ENCODE measurements at places on chromosomes 7 and 10.

DNA sequence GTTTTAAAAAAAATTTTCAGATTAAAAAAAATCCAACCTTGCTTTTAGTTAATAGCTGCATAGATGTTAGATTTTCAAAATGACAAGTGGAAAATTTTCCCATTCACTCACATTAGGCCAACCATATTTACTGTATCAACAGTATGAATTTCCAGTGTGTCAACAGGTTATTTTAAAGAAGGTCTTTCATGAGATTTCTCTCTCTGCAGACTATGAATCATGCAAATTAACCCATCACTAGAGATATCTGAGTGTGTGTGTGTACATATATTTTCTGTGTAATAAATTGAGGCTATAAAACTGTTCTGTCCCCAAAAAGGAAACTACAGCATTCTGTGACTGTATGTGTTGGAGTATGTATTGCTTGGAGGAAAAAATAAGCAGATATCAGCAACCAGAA lies 305.6 kb downstream of the ARL4A start:
- DNase-seq = no peak

DNA sequence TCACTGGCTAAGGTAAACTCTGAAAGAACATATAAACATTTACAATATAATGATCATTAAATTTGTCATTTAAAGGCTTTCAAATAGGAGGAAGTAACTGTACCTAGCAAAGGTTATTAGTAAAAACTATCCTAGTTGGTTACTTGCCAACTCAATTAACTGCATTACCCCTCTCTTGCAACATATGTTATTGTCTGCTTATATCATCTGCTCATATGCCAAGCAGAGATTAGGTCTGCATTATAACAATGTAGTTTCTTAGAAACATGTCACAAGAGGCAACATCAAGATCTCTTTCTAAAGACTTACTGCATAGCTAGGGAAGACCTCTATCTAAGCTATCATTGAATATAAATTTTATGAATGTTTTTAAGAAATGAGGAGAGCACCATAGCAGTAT lies 132.5 kb downstream of the RELN start:
- no peak for DNase-seq

- DNase-seq = no peak
Observed at GRCh38 chr10:51786684-51787035, 87.3 kb upstream of the CSTF2T start.

GRCh38 chr10:88116971-88117626 lies 253.7 kb downstream of the PTEN start:
- no peak for DNase-seq

DNA sequence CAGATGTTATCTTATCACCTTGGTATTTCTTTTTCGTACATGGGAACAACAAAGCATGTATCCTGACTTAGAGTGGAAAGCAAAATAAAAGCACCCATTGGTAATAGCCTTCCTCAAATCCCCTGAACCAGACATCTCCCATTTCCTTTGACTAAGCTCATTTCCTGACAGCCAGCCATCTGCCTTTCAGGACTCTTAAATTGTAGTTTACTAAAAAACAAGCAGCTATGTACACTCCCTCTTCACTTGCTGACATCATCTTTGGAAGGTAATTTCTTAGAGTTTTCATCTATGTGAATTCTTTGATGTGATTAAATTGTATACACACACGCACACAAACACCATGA lies 40.7 kb downstream of the ARL4A start:
- DNase-seq = no peak

- DNase-seq = no peak
Observed at GRCh38 chr10:118960157-118961090, 69.1 kb upstream of the NANOS1 start.

- DNase-seq = no peak
Observed at GRCh38 chr7:135756191-135756590, 7.6 kb upstream of the FAM180A start.

DNA sequence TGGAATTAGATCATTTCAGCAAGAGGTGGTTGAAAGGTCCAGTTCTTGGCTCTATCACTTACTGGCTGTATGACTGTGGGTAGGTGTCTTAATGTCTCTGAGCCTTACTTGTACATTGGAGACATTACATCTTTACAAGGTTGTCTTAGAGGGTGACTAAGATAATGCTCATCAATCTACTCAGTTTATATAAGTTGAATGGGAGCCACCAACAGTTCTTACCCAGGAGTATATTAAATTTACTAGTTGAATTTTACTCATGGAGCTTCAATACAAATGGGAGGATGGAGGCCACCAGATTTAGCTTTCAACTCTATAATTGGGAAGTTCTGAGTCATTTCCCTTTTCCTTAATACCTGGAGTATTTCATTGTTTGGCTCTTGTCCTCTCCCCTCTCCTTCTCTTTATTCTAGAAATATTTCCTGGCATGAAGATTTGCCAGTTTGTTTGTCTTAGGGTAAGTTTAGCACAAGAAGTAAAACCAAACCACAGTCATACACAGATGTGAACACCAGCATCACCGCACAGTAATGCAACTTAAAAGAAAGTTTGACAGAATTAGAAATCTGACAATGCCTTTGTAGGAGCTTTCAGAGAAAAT lies 222.8 kb downstream of the LRMDA start:
- no peak for DNase-seq

DNA sequence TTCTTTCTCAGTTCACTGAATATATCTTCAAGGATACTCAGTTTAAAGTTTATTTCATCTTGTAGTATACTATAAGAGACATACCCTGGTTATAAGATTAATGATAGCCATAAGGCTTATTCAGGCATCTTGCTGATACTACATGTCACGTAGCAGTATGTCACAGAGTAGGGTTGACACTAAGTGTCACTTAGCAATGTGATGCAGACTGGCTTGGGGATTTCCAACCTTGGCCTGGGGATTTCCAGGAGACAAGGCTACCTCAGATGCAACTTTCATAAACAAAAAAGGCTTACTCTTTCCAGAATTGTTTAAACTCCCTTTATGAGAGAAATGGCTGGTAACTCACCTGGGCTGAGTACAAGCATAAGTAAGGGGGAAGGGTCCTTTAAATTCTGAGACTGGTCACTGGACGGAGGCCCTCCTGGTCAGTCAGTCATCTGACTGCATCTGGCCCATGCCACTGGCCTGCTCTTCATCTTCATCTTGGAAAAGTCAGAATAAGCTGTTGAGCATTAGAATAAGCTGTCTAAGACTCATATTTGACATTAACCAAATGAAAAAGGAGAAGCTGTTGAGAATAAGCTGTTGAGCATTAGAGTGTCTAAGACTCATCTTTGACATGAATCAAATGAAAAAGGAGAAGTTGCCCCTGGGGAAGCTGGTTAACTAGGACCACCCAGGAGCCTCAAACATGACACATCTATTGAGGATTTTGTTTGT lies 9.5 kb downstream of the SLC13A1 start:
- DNase-seq = no peak

- no peak for DNase-seq
Observed at GRCh38 chr7:112546723-112547513, 66.1 kb downstream of the LSMEM1 start.

DNA sequence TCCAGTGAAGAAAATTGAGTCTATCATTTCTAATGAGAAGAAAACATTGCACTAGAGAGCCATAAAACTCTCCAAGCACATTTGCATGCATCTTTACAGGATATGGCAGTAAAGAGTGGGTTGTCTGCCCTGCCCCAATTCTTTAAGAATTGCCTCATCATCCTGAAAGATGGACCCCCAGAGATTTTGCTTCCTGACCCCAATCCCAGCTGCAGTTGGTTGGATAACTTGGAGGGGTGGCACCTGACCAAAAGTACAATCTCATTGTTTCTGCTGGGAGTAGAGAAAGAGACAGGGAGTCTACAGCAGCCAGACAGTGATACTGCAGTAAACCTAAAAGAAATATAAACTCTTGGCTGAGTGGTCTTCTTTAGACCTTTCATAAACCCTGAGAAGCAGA lies 49.1 kb upstream of the ADCY1 start:
- no peak for DNase-seq

- no peak for DNase-seq
Observed at GRCh38 chr10:75950307-75950706, 518.9 kb downstream of the LRMDA start.

DNA sequence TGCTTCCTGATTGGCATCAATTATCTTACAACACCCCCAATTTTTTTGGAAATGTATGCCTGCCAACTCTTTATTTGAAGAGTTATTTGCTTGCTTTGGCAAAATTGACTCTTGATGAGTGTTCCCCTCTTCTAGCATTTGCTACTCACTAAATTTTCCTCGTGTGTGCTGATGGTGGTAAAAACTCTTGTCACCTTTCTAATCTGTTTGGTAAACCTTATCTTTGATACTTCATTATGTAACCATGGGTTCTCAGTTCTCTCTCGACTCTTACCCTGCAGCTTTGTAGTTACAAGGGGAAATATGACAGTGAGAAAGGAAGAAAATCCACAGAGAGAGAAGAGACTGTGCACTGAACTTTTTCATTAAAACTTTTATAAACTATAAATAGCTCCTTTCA lies 102.5 kb downstream of the CDK14 start:
- DNase-seq = no peak

GRCh38 chr7:2521952-2522591 lies 2.5 kb downstream of the LFNG start:
- DNase-seq = no peak

- no peak for DNase-seq
Observed at GRCh38 chr10:3896161-3896560, 111.2 kb upstream of the KLF6 start.

DNA sequence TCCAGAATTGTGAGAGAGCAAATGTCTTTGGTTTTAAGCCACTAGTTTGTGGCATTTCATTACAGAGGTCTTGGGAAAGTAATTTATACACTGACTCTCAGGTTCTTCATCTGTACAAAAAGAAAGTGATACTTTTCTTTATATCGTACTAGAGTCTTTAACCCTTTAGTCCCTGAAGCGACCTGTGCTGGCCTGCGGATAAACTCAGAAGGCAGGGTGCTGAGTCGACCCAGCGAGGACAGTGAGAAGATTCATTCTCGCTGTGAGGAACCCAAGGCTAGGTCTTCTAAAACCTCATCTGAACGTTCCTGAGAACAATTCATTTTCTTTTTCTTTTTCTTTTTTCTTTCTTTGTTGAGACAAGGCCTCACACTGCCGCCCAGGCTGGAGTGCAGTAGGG lies 514.2 kb upstream of the MGMT start:
- no peak for DNase-seq

- no peak for DNase-seq
Observed at GRCh38 chr10:3475367-3475766, 302.8 kb upstream of the PITRM1 start.

DNA sequence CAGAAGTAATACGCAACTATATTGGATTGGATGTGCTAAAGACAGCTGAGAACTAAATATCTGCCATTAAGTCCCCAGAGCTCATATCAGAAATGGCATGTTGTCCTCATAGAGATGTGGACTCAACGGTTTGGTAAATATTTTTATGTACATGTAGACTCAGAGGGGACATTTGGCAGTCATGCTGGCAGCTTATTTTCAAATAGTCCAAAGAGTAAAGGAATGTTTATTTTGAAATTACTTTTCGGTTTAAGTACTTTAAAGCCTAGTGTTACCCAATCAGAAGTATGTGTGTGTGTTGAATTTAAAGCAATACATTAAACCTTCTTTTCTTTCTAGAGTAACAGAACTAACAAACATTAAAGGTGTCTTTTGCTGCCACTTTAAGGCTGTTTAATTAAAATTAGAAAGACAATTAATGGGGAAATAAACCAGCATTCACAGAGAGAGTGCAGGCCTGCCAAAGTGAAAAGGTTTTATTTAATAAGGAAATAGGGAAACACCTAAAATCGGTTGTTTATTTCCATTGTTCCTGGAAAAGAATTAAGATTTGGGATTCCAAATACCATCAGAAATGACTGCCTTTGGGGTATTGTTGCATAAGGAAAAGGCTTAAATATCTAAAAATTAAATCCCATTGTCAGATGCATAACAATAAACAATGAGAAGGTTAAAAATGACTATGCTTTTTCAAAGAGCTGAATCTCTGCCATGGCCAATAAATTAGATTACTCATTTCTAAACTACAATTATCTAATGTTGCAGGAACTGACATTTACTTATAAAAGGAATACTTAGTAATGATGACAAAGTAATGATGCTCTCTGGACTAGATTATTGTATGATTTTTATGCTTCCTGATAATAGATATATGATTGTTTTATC lies 113.4 kb upstream of the AHR start:
- no peak for DNase-seq

DNA sequence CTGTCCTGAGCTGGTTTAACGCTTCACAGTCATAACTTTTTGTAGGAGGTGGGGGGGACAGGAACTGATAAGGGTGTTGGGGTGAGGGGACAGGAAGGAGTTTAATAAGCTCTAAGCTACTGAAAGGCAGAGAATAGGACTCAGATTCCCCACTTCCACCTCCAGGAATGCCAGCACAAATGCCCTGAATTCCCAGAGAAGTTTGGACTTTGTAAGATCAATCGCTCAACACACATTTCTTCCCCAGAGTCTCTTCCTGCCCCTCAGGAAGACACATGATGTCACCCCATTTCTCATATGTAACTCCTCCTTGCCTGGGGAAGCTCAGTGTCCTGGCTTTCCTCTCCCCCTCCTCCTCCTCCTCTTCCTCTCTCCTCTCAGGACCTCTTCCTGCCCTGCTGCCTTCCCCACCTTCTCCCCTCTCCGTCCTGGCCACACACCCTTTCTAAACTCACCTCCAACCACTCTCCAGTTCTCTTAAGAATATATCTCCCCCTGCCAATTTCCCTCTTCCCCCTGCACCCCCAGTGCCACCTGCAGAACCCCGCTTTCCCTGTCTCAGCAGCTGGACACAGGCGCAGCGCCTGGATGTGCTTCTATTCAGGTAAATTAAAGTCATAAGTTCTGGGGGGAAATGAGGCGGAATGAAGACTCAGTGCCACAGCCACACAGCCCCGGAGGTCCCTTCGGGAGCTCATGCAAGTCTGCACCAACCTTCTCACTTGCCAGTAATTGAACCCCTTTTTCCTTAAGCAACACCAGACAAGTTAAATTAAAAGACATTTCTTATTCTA lies 5.3 kb upstream of the LOXL4 start:
- no peak for DNase-seq

DNA sequence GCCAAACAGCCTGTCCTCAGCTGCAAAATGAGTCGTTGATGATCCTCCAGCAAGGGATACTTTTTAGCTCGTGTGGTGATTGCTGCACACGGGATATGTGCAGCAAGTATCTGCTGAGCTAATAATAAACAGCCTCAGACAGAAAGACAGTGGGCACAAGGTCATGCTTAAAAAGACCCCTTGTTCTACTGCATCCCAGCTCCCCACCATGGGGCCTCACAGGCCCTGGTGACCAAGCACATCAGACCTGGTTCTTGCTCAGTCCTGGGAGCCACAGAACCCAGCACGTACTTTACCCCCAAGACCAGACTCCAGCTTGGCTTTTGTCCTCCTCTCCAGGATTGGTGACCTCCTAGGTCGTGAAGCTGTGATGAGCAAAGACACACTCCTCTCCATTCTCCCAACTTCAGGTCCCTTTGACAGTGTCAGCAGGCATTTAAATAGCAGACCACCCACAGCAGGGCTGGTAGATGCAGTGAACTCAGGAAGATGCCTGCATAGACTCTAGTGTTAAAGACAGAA lies 50.5 kb downstream of the EGFR start:
- DNase-seq = no peak

GRCh38 chr10:119153661-119154060 lies 11.9 kb downstream of the SFXN4 start:
- no peak for DNase-seq

GRCh38 chr7:6489612-6490011 lies 41.9 kb upstream of the DAGLB start:
- no peak for DNase-seq

Measured in stimulated activated CD8-positive, alpha-beta memory T cell treated with anti-CD3 and anti-CD28 coated beads, Interleukin-2, amount 100 ng/mL, for 1 hour (primary cell).